Epithelial cell of proximal tubule (primary cell): ENCODE measurements at places on chromosomes 6 and 20. TPM values are rescaled to one million over a fixed set of nuclear protein-coding genes. Genes with fewer than 3 reads are reported as not detected.

Gene DNMT3B
- 14.2 and 21.2 TPM in 2 replicates for total RNA-seq

Gene TREM2
- total RNA-seq = not detected in 2 replicates

Gene RRAGD
- 10.8 and 12.7 TPM in 2 replicates for total RNA-seq

Gene POPDC3
- 1.2 and 6.6 TPM in 2 replicates for total RNA-seq

Gene HEY2
- total RNA-seq = 0.36 TPM in 1 of 2 replicates, not detected in the other

Gene LKAAEAR1
- total RNA-seq = not detected in 2 replicates

Gene GPR6
- total RNA-seq = not detected in 2 replicates

Gene RIPPLY2
- total RNA-seq = not detected in 2 replicates

Gene EEF1A2
- 1.2 and 20.0 TPM in 2 replicates for total RNA-seq

Gene ADGRF1
- total RNA-seq = 18.7 and 24.4 TPM in 2 replicates

Gene NUP153
- total RNA-seq = 30.7 and 45.6 TPM in 2 replicates

Gene SIRPA
- total RNA-seq = 49.8 and 50.6 TPM in 2 replicates

Gene RNF39
- not detected in 2 replicates for total RNA-seq

Gene SOBP
- 1.6 and 2.5 TPM in 2 replicates for total RNA-seq

Gene SUPT3H
- 11.5 and 21.8 TPM in 2 replicates for total RNA-seq

Gene DDO
- total RNA-seq = 0.07 TPM in 1 of 2 replicates, not detected in the other

Gene OPN5
- not detected in 2 replicates for total RNA-seq

Gene PRICKLE4
- total RNA-seq = 2.2 TPM in 1 of 2 replicates, not detected in the other

Gene CGA
- not detected in 2 replicates for total RNA-seq

Gene HTR1B
- total RNA-seq = 0.43 TPM in 1 of 2 replicates, not detected in the other

Gene RSPH4A
- total RNA-seq = not detected in 2 replicates

Gene PSORS1C1
- 1.1 and 2.8 TPM in 2 replicates for total RNA-seq

Gene KIAA1755
- total RNA-seq = 0.06 and 0.29 TPM in 2 replicates
